NCI-H1436 treated with DMSO at 0.1 percent for 48 hours (cell line): ENCODE measurements at places on chromosomes 13 and 19.
A peak's percentile ranks its signal among the peaks of the same experiment; 100 is the strongest.

GRCh38 chr19:29549105-29550070 is 23.6 kb downstream of the VSTM2B start:
- no peak for DNase-seq

- DNase-seq, result no peak
Measured at GRCh38 chr13:79434556-79434955, 28.5 kb upstream of the RBM26 start.

GRCh38 chr13:44231786-44232516 is 141.7 kb upstream of the SERP2 start:
- no peak for DNase-seq

GRCh38 chr13:32098272-32098671 is 66.7 kb downstream of the FRY start:
- DNase-seq, result no peak

- DNase-seq, result peak; percentile 91
Measured at GRCh38 chr19:20237773-20238623, 71.0 kb downstream of the ZNF486 start.
